AG08395 (cell line): ENCODE measurements at places on chromosomes 4 and X.
A peak's percentile ranks its signal among the peaks of the same experiment; 100 is the strongest.

DNA sequence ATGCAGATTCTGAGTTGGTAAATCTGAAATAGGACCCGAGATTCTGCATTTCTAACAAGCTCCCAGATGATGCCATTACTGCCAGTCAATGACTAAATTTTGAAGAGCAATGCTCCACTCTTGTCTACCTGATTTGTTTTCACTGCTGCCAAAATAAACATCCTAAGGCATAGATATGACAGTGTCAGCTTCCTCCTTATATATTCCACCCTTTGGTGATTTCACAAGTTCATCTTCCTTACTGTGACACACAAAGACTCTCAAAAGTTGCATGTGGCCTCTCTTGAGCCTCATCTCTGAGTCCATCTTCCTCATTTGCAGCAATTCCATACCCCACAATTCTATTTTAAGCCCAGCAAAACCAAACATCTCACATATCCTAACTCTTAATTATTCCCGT, 110.9 kb downstream of the FBXW7 start:
- DNase-seq = no peak

DNA sequence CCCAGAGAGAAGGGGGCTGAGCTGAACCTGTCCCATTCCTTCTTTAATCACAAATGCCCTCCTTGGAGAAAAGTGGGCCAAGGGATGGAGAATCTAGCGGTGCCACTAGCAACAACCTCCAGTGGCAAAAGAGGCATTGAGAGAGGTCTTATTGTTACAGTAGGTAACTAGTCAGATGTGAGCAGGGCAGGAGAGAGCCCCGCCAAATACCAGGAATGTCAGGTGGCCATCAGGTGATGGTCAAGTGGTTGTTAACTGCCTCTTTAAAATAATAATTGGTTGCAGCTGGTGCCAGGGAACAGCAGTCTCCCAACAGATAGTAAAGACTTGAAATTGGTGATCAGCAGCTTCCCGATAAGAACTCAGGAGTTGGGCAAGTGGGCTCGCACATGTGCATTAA, 116.1 kb downstream of the EVC2 start:
- no peak for DNase-seq

GRCh38 chr4:163663454-163664225, 169.2 kb downstream of the TMA16 start:
- DNase-seq = no peak

- DNase-seq = no peak
Measured at GRCh38 chr4:46986922-46987638, 6.3 kb downstream of the GABRA4 start.

GRCh38 chrX:16429406-16429805, 220.6 kb upstream of the S100G start:
- peak; percentile 36 for DNase-seq

DNA sequence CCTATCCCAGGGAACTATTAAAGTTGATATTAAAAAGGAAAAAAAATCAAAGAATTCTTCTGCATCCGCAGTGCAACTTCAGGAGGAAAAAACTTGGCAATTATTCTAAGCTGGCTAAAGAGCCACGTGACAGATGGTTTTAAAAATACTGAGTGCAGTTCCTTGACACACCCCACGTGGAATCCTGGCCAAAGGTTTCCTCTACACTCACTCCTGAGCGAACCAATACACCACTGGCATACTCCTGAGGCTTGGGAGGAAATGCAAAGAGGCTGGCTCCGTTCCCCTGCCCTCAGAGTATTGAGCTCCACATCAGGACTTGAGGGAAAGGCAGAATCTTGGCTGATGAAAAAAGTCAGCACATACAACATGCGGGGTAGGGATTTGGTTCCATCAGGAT, 133.8 kb upstream of the ATP6AP2 start:
- DNase-seq = no peak

DNA sequence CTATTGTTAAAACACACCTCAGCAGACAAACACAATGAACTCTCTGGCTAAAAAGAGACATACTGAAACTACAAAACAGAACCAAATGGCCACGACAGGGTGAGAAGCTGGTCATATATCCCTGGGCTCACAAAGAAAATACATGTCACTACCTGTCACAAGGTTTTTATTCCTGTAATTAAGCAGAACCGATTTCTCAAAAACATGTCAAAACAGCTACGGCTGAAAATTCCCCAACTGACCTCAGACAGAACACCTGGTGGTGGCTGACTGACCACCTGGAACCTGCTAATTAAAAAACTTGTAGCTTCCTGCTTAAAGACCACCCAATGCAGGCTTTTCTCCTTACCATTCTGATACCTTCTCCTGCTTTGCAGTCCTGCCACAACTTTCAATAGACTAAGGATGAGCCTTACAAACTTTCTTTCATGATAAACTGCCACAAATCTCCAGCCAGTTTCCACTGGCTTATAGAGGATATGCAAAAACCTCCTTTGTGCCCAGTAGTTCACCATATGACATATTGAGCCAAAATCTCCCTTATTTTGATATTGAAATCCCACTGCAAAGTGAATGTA, 571.9 kb downstream of the SPOCK3 start:
- no peak for DNase-seq

- no peak for DNase-seq
Measured at GRCh38 chr4:25252230-25253070, 18.6 kb downstream of the PI4K2B start.
